NCI-H2029 treated with DMSO at 0.1 percent for 48 hours (cell line): ENCODE measurements at places on chromosomes 4 and X.
A peak's percentile ranks its signal among the peaks of the same experiment; 100 is the strongest.

DNA sequence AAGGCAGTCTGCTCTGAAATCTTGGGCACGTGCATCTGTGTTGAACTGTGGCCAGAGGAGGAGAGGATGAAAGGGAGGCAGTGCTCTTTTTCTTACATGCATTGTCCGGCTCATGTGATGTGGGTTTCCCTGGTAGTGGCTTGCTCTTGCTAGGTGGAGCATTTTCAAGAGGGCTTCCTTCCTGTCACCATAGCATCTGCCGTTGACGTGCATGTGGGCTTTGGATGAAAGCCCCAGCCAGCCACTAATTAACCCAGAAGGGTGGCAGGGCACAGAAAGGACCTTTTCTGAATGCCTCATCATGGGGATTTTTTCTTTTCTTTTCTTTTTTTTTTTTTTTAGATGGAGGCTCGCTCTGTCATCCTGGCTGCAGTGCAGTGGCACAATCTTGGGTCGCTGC lies 121.3 kb downstream of the GPR143 start:
- peak; percentile 22 for DNase-seq

GRCh38 chr4:39729557-39729956 lies 31.6 kb downstream of the UBE2K start:
- DNase-seq: no peak

DNA sequence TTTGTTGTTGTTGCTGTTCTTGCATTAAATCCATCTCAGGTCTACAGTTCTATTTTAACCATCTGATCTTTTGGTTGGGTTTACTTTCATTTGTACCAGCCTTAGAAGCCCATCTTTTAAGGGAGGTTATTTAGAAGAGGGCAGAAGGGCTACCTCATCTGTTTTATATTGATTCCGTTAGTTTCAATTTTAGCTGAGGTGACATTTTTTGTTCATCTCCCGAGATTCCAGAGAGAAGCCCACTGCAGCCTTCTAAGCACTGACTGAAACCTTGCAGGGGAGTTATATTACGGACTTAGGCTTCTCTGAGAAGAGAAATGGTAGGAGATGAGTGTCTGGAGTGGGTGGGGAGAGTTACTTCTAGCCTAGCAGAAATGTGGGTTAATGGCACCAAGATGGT lies 101.8 kb downstream of the PDGFRA start:
- no peak for DNase-seq

GRCh38 chrX:11558972-11559371 lies 106.7 kb downstream of the ARHGAP6 start:
- DNase-seq: no peak

GRCh38 chr4:137345597-137345996 lies 186.7 kb downstream of the PCDH18 start:
- no peak for DNase-seq

DNA sequence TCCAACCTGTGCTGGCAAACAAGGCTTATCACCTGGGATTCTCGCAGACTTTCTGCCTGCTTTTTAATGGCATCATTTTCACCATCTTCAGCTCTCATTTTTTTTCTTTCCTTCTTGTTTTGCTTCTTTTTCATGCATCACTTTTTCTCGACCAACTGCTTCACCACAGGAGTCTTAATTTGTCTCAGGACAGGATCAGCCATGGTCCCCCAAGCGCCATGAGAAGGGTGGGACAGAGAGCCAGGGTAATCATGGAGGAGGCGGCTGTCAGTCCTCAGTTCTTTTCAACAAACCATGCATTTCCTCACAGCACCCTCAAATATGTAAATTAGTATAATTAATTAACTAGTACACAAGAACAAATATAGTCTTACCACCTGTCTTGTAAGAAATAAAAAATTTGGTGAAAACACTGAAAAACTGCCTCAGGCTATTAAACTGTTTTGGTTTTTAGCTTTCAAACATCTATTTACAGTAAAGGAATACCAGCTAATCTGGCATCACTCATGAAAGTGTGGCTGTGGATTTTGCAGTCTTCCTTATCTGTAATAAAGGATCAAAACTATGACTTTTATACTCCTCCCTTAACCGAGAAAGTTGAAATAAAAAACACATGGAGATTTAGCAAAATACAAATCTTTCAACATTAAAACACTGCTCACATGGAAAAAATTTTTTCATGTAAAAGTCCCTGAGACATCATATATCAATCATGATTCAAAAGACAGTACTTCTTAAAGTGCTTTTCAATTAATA lies 19.1 kb downstream of the EIF4E start:
- DNase-seq: no peak

- no peak for DNase-seq
These were observed 56.8 kb downstream of the RXFP1 start for GRCh38 chr4:158578476-158578875.

- no peak for DNase-seq
These were observed 568 bp downstream of the CHST7 start for GRCh38 chrX:46573892-46574773.

- no peak for DNase-seq
These were observed 260.5 kb downstream of the IQCM start for GRCh38 chr4:149555146-149555545.

- no peak for DNase-seq
These were observed 14.7 kb upstream of the RBMXL3 start for GRCh38 chrX:115174548-115174947.

DNA sequence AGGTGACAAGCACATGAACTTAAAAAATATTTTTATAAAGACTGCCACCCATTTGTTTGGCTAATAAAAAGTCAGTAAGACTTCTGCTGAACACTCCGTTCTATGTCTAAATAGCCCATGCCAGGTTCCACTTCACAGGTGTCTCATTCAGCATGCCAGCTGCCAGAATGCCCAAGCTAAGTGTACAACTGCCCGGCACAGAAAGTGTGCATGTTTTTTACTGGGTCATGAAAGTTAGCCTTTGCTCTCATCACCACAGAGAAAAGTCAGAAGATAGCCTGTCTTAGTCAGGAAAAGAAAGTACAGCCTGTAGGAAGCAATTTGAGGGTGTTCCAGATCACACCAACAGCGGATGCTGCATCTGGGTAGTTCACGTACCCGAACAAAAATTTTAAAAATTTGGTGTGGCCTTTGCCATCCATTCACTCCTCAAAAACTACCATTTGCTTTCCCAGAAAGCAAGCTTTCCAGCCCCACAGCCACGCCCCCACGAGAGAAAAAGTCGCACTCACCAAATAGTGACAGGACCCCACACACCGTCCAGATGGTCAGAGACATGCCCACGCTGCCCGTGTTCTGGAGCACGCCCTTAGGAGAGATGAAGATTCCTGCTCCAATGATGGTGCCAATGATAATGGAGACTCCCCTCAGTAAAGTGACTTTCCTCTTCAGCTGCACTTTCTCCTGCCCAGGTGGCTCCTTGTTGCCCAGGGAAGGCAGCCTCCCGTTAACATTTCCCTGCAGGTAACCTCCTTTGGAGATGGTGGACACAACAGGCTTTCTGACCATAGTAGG lies 671 bp downstream of the SLC7A11 start:
- no peak for DNase-seq

- no peak for DNase-seq
These were observed 52.0 kb upstream of the TMSB15B start for GRCh38 chrX:103910430-103910829.

GRCh38 chr4:94530073-94530472 lies 78.3 kb downstream of the PDLIM5 start:
- no peak for DNase-seq

DNA sequence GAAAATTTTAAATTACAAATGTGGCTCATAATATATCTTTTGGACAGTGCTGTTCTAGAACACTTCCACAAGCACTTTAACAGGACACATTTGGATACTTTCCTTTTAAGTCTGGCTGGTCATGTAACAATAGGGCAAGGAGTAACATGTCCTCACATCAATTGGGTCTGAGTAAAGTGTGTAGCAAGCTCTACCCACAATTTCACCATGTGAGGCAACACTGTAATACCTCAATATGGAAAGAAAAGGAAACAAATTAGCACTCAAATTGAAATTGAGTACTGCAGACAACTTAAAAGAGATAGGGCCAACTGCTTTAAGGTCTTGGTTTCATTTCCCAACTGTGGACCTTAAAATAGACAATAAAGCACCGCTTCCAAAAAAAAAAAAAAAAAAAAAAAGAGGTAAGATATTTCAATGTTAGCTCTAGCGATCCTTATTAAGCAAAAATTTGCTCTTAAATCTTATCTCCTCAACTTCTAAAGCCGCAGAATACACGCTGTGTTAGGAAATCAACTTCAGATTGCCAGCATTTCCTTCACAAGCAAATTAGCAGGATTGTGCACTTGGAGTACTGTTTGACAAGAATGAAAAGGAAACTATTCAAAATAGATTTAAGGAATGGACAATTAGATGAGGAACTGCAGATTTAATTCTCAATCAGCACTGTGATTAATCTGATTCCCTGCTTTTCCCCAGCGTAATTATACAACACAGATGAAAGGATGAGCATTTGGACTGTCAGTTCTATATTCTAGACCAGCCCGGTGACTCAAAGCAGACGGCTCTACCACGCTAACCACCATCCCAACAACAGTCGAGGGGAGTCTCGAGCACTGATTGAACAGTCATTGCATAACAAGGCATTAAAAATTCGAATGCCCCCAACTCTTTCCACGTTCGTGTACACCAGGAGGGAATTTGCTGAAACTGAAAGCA lies 1.6 kb downstream of the CASK start:
- no peak for DNase-seq

GRCh38 chr4:37224854-37225253 lies 19.7 kb upstream of the NWD2 start:
- no peak for DNase-seq

DNA sequence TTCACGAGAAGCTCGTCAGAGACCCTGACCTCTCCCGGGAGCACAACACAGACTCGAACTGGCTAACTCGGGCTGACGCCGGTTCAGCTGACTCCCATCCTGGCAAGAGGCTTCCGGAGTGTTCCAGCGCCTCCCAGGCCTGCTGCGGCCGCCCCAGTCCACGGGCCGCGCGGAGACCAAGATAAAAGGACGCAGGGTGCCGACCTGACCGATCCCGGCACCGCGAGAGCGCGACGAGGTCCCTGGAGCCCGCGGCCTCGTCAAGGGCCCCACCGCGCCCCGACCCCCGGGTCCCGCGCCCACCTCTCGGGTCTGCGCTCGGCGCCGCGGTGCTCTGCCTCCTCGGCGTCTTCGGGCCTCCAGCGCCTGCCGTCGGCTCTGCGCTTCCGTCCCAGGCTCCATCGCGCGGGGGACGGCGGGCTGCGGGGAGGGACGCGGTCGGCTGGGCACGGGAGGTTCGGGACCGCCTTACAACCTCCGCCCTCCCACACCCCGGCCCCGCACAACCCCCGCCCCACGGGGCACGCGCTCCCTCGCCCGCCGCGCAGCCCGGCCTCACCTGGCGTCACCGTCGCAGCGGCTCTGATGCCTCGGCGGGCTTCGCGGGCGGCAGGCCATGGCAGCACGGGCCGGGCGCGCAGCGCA lies 426 bp downstream of the SLBP start:
- no peak for DNase-seq

GRCh38 chr4:126553248-126553647 lies 1079.5 kb upstream of the INTU start:
- DNase-seq: no peak

DNA sequence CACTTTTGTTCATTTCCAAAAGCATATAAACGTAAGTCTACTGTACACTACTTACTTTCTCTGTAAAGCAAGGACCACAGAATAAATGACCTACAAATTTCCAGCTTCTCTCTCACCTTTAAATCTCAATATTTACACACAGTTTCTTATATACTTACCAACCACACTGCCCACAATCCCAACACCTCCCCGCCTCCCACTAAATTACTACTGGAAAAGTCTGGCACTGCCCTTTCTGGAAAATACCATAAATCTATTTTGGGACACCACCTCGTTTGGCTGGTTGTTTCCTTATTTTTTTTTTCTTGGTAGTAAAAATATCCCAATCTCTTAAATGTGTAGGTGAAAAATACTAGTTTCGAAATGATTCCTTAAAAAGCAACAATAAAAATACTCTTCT lies 19.6 kb downstream of the FAT1 start:
- no peak for DNase-seq

DNA sequence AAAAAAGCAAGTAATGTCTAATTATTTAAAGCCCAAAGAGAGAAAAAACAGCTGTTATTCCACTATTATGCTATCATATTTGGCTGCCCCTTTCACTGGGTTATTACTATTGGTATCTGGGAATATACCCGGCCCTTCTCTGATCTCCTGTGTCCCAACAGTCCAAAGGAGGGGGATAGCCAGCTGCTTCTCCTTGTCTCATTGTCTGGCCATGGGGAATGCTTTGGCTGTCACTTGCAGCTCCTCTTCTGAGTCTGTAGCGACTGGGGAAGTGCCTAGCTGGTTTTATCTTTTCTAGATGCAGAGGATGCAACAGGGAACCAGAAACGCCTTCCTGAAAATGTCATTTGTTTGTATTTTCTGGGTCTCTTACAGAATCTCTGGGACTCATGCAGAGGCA lies 33.9 kb downstream of the MGARP start:
- DNase-seq: no peak

DNA sequence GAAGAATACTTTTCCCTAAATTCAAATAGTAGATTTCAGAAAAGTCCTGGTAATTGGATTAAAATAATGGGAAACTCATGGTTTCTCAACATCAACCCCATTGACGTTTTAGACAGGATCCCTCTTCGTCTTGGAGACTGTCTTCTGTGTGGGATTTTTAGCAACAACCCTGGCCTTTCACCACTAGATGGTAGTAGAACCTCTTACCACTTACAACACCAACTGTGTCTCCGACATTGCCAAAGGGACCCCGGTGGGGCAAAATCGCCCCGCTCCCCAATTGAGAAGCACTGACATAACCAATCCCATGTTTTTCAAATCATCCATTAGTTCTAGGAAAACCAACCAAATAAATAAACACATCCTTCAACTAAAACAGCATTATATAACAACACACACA lies 16.9 kb upstream of the ANOS1 start:
- DNase-seq: no peak

- DNase-seq: no peak
These were observed 61.5 kb upstream of the HHIP start for GRCh38 chr4:144584428-144584827.

- DNase-seq: no peak
These were observed 51.3 kb downstream of the SMAD1 start for GRCh38 chr4:145533001-145533400.

GRCh38 chr4:37732526-37733186 lies 46.5 kb upstream of the RELL1 start:
- DNase-seq: no peak

GRCh38 chrX:13655674-13656073 lies 2.7 kb downstream of the TCEANC start:
- DNase-seq: no peak

DNA sequence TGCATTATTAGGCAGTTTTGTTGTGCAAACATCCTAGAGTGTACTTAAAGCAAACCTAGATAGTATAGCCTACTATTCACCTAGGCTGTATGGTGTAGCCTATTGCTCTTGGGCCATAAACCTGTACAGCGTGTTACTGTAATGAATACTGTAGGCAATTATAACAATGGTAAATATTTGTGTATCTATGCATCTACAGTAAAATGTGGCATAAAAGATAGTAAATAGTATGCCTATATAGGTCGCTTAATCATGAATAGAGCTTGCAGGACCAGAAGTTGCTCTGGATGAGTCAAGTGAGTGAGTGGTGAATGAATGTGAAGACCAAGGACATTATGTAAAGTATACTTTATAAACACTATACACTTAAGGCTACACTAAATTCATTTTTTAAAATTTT lies 16.6 kb downstream of the USO1 start:
- DNase-seq: no peak

- no peak for DNase-seq
These were observed 33.8 kb downstream of the WWC2 start for GRCh38 chr4:183132865-183133264.

GRCh38 chrX:1483843-1484637 lies 31.3 kb upstream of the ASMTL start:
- DNase-seq: no peak

GRCh38 chrX:18290200-18290599 lies 64.3 kb downstream of the SCML2 start:
- DNase-seq: no peak

GRCh38 chr4:171719691-171720090 lies 93.5 kb upstream of the GALNTL6 start:
- DNase-seq: no peak
